ENCODE measurements at places on chromosomes 16 and 17.

DNA sequence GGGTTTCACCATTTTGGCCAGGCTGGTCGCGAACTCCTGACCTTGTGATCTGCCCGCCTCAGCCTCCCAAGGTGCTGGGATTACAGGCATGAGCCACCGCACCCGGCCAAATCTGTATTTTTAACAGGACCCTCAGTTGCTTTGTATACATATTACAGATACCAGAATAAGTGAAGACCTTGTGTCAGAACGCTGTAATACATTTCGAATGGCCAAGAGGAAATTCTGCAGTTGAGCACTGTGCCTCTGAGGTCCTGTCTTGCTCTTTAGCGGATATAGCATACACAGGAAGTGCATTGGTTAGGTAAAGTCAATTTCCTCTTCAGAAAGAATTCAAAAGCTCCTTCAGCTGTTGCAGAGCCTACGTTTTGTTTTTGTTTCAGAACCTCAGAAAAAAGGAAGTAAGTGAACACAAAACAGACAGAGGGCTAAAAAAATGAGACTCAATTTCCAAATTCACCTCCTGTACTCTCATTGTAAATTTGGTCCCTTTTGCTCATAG lies 15.7 kb downstream of the CRLF3 start:
- DNase-seq: peak; percentile 69

DNA sequence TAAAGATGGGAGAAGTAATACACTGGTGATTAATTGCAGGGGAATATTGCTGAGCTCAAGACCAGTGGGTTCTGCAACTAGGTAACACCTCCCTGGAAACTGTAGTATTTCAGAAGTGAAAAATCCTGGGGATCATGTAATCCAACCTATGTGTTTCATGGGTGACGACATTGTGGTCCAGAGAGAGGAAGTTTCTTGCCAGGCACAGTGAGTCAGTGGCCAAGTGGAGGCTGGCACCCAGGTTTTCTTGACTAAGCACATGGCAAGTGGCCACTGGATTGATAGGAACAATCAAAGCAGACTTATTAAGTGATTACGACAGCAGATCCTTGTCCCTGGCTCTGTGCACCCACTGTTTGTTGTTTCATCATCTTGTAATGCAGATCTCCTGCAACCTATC lies 14.6 kb upstream of the CIITA start:
- peak; percentile 49 for DNase-seq

DNA sequence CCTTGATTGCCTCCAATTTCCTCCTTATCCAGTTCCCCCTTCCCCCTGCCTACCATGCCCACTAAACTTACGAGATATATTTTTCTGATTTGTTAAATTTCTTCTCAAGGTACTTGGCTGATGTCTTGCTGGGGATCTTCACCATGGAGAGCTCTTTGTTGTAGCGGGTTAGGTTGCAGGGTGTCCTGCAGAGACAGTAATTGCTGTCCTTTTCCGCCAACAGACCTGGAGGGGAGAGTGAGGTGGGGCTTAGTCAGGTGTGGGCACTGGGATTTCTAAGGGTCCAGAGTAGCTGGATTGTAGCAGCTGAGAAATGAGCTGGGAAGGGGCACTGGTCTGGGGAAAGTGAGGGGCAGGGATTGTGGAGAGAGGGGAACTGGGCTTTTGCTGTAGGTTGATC lies 32.1 kb downstream of the SPACA3 start:
- no peak for DNase-seq

DNA sequence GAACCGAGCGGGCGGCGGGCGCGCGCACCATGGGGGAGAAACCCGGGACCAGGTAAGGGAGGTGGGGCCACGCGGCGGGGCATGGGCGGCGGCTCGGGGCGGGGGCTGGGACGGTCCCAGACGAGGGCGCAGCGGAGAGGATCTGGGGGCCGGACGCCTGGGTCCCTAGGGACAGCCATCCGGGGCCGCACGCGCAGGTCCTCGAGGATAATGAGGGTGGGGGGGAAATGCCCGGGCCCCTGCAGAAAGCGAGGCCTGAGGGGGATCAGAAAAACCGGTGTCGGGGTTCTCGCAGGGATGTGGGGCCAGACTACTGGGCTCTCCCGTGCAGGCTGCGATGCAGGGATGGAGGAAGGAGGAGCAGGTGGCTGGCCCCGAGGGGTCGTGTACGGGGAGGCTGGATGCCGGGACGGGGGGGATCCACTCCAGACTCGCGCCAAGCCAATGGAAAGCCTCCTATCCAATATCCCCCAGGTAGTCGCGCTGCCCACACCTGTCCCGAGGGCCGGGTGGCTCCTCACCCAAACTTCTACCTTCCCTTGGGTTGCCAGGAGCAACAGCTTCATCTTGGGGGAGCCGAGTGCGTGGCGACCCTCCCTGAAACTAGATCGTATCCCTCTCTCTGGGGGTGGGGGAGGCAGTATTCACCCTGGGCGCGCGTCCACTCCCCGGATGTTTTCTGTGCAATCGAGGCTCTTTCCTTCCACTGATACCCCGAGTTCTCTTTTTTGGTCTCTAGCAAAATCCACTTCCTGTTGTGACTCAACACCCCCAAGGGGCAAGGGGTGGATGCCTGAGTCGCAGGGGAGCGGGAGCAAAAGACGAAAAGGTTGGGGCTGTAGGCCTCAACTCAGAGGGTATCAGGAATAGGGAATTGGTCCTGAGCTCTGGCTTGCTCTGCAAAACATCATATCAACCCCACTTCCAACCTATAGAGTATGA lies 532 bp downstream of the ARRB2 start:
- peak; percentile 49 for DNase-seq

DNA sequence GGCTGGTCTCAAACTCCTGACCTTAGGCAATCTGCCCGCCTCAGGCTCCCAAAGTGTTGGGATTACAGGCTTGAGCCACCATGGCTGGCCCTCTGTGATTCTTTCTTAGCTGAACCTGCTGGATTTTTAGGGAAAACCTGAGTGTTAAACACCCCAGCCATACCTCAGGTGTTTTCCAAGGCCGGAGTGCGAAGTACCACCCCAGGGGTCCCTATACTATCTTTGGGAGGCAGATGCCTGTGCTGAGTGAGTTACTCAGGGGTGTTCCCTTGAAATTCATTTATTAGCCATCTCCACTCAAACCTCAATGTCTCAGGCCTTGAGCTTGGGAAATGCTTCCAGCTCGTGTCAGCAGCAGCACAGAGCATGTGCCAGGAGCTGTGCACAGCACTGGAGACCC lies 432.7 kb downstream of the SLC39A11 start:
- no peak for DNase-seq

DNA sequence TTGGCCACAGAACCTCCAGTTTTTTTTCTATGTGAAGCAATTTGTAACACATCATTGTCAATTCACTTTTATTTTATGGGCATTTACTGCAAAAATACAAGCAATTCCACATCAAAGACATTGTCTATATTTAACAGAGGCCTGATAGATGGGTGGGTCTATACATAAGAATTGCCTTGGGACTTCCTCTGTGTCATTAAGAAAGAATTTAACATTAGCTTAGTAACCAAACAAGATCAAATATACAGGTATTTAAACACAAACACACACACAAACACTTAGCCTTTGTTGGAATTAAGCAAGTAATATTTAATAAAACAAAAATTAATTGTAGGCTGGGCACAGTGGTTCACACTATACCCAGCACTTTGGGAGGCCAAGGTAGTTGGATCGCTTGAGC lies 4.3 kb upstream of the PITPNC1 start:
- DNase-seq: no peak

- DNase-seq: no peak
These were observed 8.6 kb downstream of the KRTAP29-1 start for GRCh38 chr17:41294016-41294415.

DNA sequence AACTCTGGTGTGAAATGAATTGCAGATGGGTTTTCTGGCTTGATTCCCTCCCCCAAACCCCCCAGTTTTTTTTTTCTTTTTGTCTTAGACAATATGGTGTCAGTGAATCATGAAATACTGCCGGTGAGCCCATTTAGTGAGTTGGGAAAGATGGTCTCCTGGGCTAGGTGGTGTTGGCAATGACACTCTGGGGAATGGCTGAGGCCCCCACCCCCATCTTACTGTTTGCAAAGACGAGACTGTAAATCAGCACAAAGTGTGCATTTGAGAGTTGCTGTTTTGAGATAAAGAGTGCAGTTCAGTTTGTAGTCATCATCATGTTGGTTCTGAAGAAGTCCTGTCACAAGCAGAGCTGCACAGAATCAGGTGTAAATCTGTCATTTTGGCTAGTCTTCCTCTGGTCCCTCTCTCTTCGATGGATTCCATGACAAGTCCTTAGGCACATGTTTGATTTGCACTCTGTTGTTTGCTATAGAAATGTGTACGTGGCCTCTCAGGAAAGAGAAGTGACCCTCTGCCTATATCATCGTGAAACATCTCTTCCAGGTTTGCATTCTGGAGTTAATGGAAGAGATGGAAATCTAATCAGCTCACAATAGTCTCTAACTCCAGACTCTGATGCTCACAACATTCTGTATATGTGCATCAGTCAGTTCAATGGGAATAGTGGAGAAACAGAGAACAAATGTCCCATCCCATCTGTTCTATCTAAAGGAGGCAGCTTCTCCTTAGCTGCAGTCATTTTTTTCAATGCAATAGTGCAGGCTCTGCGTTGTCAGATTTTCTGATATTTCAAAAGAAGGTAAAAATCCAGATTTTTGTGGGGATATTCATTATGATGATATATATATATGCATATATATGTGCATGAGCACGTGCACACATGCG lies 34.6 kb downstream of the RBFOX1 start:
- no peak for DNase-seq

DNA sequence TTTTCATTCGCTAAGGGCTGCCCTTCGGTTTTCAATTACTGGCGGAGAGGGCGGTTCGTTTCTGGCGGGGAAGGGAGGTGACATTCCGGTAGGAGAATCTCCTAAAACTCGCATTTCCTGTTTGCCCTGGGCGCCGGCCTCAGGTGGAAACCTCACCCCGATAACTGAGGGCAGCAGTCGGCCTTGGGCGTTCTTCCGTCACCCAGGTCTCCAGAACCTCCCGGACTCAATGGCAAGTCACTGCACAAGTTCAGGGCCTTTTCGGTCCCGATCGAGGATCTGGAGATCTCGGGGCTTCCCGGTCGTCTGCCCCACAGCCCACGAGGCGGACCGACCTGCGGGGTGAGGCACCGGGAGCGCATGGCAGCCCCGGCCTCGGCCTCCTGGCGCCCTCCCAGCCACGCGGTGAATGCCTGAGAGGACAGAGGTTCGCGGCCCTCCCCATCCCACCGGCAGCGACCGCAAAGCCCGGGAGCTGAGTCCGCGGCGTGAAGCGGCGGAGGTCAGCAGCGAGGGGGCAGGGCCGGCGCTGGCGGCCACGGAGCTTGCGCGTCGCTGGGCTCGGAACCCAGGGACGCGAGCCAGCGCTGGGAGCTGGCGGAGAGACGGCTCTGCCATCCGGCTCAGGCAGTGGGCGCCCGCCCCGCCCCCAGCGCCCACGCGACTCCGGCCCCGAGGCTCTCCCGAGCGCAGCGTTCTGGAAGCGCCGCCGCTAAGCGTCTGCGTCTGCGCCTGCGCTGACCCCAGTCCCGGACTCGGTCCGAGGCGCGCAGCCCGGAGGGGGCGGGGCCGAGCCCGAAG lies 58.4 kb downstream of the SRL start:
- peak; percentile 95 for DNase-seq

DNA sequence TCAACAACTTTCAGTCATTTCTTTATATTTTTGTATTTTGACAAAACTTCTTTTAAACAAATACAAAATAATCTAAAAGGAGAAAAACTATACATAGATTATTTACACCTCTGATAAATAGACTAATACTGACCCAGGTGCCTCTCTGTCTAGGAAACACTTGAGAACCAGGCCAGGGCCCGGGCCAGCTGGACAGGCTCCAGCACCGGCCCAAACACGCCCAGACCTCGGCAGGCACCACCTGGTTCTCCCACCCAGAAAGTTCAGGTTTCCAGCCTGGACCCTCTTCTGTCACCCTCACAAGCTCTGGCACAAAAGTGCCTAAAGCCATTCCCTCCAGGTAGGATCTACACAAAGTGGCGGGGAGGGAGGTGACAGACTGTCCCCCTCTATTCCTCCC lies 97.0 kb upstream of the DNAH17 start:
- DNase-seq: no peak

- peak; percentile 40 for DNase-seq
These were observed 785 bp downstream of the NME3 start for GRCh38 chr16:1770328-1771187.

- no peak for DNase-seq
These were observed 45.1 kb upstream of the ABCC11 start for GRCh38 chr16:48292452-48292851.

- no peak for DNase-seq
These were observed 19.5 kb downstream of the SOCS3 start for GRCh38 chr17:78340183-78340955.

GRCh38 chr17:8062435-8062806 lies 23.6 kb downstream of the ALOX15B start:
- peak; percentile 94 for DNase-seq

DNA sequence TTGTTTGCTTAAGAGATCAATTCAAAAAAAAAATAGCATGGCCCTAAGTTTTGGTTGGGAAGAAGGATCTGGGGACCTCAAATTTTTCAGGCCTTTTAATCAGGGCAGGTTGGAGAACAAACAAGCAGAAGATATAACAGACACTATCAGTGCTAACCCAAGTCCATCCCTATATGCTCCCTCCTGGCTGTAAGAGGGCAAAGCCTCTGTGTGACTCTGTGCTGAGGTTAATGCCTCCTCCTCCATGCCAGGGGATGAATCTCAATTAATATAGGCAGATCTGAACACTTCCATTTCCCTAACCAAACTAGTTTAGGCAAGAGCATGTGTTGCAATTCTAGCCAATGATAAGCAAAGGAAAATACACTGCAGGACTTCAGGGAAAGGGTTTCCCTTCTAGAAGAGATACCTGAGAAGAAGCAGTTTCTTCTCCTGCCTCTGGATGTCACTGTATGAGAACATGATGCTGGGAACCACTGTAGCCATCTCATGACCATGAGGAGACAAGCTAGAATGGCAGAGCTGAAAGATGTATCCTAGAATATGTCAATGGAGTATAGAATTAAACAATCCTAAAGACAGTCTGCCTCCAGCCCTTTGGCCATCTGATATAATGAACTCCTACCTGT lies 76.0 kb downstream of the CHD9NB start:
- peak; percentile 45 for DNase-seq

- DNase-seq: no peak
These were observed 26.9 kb downstream of the MINK1 start for GRCh38 chr17:4859816-4860625.

Data from hematopoietic multipotent progenitor cell treated with erythropoietin and hydrocortisone succinate and interleukin-3 and kit ligand, for 6 days (in vitro differentiated cells).